ENCODE measurements at places on chromosomes 1 and 21.

DNA sequence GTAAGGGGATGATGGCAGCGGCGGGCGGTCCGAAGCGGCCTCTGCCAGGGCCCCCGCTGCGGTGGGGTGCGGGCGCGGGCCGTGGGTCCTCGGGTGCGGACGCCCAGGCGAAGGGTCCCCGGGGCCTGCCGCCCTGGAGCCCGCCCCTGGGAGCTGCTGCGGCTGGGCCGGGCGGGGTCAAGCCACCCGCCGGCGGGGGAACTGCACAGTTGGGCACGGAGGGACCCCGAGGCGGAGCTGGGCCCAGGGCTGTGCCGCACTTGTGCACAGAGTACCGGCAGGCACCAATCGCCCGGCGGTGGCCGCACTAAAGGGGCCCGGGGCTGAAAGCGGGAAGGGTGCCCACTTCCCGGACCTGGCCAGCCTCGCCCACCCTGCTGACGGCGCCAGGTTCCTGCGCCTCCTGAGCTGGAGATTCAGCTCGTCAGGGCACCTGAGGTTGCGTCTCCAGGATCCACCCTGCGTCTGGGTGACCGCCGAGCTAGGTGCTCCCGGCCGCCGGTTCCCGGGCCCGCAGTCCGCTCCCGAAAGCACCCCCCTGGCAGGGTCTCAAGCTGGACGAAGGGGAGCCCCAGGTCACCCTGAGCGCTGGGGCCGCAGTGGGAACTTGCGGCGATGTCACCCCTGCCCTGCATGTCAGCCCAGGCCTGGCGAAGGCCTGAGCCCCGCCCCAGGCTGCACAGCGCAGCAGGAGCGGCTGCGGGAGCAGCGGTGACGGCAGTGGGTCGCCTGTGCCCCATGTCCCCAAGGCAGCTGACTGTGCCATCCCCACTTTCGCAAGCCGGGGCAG lies 56.7 kb upstream of the ETV3 start:
- no peak for DNase-seq

DNA sequence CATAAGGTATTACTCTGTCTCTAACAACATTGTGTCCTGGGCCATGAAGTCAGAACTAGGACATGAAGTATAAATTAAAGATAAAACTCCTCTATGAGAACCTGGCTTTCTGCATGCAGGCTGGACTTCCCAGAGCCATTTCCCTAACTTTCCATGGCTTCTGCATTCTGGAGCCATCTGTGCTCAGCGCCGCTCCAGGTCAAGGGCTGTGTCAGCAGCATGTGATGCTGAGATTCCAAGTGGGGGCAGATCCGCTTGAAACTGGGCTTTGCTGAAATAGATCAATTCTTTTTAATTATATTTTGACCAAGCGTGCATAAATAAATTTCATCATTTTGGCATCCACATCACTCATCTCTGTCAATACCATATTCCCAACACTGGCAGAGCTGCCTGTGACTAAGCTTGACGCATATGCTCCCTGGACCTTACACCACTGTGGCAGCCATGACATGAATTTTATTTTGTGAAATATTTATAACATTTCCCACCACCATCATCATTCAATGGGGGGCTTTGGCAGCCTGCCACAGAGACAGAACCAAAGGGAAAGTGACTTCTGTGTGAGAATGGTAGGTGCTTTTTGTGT lies 110.4 kb upstream of the KCNK1 start:
- DNase-seq: no peak

- no peak for DNase-seq
These were observed 61.3 kb downstream of the FAAP20 start for GRCh38 chr1:2133039-2133878.

DNA sequence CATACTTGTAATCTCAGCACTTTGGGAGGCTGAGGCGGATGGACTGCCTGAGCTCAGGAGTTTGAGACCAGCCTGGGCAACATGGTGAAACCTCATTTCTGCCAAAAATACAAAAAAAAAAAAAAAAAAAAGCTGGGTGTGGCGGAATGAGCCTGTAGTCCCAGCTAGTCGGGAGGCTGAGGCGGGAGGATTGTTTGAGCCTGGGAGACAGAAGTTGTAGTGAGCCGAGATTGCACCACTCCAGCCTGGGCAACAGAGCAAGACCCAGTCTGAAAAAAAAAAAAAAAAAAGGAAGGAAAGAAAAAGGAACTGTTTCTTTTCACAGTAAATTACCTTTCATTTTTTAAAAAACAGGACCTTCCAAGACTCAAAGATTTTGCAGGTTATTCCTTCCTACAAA lies 29.5 kb downstream of the LIN9 start:
- no peak for DNase-seq

DNA sequence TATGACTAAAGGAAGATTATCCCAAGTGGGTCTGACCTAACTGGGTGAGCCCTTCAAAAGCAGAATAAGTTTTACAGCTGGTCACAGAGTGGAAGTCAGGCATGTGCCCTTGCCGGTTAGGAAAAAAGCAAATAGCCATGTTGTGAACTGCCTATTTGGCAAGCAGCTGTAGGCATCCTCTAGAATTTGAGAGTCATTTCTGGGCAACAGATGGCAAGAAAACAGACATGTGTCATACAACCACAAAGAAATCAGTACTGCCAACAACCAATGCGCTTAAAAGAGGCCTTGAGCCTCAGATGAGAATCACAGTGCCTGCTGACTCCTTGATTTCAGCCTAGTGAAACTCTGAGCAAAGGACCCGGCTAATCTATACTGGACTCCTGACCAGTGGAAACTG lies 26.8 kb downstream of the LRRC53 start:
- peak; percentile 88 for DNase-seq

DNA sequence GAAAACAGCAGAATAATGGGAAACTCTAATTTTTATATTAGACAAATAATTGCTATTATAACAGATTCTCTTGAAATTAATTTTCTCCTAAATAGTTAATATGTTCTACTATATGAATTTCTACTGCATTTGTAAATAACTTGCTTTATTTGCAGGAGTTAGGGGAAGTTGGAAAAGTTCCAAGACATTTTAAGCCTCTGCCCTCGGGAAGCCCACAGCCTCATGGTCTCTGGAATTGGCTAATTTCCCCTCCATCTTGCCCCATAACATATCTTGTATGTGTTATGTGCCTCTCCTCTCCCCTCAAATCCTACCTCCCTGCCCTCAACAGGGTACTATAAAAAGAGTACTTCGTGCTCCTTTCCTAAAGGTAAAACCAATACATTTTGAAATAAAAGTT lies 271.4 kb upstream of the NR5A2 start:
- DNase-seq: no peak

GRCh38 chr1:184919892-184920291 lies 54.4 kb downstream of the NIBAN1 start:
- no peak for DNase-seq

DNA sequence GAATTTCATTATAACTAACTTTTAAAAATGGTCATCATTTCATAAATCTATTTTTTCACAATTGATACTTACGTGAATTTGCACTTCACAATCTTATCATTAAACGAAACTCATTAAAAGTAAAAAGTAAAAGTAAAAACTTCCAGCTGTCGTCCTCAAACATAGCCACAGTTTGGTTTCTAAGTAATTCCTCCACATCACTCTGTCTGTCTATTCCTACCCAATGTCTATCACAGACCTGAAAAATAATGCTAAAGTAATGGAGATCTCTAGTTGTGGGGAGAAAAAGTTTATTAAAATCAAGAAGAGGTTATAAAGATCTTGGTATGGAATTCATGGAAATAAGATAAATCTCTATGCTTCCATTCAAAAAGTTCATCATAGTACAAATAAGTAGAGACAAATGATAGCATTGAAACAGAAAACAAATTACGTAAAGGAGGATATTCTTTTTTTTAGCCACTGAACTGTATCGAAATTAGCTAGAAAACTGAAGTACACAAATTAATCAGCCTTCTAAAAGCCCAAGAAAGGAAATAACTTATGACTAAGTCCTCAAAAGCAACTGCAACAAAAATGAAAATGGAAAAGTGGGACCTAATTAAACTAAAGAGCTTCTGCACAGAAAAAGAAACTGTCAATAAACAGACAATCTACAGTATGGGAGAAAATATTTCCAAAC lies 148.6 kb downstream of the TIAM1 start:
- DNase-seq: no peak
